ENCODE measurements at places on chromosomes 2 and 18.
A peak's percentile ranks its signal among the peaks of the same experiment; 100 is the strongest.

- DNase-seq, result no peak
Measured at GRCh38 chr18:59358414-59358711, 702 bp downstream of the LMAN1 start.

DNA sequence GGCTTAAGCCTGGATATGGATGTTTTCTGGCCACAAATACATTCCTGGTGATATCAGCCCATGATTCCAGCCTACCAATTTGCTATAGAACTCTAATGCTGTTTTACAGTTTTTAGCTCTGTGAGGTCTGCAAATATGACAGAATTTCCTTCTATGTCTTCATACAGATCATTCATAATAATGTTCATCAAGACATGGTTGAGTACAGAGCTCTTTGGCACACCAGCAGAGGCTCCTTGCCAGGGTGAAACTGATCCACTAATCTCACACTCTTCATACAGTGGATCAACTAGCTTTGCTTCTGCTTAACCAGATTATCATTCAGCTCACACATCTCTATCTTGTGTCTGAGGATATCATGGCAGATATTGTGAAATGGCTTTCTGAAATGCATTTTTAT is 672.1 kb downstream of the STK39 start:
- no peak for DNase-seq

DNA sequence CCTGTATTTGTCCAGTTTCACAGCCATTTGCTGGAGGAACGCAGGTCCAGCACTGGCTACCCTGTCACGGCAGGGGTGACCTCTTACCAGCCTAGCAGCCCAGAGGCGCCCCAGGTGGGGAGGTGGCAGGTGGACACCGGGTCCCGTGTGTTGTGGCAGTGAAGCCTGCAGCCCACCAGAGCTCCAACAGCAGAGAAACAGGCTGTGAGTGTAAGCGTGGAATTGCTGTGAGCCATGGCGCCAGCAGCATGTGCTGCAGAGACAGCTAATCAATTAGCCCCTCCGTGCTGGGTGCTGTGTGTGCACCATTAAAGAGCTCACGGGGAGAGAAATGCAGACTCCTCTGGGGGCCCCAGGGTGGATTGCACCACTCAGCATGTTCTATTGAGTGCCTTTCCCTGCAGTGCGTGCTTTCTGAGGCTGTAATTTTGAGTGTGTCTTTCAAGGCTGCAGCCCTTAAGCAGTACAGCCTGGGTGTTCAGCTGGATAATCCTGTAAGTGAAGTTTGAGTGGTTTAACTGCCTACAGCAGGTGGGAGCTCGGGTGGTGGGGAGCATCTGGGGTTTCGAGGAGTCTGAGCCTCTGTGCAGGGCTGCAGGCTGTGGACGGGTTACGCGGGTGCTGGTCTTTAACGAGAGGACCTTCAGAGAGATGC is 15.9 kb downstream of the RTP5 start:
- peak; percentile 23 for DNase-seq

DNA sequence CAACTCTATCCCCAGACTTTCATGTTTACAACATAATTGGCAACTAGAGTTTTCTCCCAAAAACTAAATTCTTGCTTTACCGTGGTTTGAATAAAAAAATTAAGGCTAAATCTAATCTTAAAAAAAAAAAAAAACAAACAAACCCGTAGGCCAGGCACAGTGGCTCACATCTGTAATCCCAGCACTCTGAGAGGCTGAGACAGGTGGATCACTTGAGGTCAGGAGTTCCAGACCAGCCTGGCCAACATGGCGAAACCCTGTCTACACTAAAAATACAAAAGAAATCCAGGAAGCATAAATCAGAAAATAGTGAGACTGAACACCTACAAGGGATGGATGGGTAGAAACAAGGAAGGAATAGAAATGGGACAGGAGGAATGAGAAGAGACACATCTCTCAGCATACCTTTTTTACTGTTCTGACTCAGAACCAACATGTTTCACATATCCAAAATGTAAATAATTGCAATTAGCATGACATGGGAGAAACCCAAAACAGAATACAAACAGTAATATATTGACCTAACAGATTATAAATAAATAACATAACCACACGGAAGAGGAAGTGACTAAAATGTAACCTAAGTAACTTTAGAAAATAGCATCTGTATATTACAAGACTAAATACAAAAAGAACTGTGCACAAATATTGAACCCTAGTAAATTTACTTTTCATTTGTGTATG is 17.5 kb downstream of the MGAT4A start:
- DNase-seq, result no peak

DNA sequence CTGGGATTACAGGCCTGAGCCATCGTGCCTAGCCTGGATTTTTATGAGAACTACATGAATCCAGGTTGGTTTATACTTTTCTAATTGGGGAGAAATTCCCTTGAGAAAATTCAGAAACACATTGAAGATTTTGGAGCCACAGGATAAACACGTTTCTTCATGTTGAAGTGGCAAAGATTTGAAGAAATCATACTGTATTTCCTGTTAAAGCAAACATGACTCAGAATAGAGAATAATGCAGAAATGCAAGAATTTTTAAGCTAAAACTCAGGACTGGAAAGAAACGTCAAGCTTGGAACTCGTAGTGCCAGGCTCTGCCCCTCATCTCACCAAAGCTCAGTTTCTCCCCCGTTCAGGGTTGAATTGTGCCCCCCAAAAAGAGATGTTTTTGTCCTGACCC is 32.1 kb upstream of the TAF1B start:
- DNase-seq, result no peak

GRCh38 chr2:158731386-158731785 is 63.7 kb upstream of the DAPL1 start:
- DNase-seq, result no peak

DNA sequence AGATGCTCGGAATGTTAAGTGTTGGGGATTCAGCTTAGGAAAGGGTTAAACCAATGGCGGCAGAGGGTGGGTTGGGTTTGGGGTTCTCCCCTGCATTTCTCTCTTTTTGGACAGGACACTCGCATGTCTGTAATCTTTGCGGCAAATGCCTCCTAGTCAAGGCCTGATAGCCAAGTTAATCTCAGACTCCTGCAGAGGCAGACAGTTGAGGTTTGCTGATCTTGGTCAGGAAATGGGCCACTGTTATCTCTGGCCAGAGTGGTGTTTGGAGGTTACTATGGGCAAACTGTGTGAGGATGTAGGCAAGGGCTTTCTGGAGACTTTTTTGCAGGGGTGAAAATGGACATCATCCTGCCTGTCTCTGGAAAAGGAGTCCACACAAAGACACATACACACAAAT is 188.8 kb downstream of the SETBP1 start:
- no peak for DNase-seq

DNA sequence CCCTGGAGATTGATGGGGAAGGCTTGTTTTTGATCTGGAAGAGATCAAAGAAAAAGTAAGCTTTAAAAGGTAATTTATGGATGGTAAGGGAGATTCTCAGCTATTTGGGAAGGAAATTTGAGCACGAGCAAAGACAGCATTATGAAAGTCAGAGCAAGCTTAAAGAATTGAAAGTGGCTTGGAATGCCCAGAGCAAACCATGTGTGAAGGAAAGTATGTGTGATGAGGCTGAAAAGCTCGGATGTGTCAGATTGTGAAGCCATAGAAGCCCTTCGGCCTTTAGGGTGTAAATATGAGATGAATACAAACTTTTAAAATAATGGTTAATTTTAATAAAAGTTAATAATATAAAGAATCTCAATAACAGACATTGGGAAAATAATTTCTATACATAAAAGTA is 377.4 kb upstream of the DSEL start:
- DNase-seq, result no peak

- no peak for DNase-seq
Measured at GRCh38 chr18:80233899-80234298, 13.4 kb downstream of the PARD6G start.

DNA sequence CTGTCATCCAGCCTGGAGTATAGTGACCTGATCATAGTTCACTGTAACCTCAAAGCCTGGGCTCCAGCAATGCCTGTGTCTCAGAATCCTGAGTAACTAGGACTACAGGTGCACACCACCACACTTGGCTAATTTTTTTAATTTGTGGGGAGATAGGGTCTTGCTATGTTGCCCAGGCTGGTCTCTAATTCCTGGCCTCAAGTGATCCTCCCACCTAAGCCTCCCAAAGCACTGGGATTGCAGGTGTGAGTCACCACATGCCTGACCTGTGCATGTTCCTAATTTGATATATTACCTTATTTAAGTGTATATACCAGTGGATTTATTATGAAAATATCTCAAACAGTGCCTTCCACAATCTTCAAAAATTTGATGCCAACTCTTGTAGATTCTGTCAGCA is 123.6 kb upstream of the XIRP2 start:
- no peak for DNase-seq

DNA sequence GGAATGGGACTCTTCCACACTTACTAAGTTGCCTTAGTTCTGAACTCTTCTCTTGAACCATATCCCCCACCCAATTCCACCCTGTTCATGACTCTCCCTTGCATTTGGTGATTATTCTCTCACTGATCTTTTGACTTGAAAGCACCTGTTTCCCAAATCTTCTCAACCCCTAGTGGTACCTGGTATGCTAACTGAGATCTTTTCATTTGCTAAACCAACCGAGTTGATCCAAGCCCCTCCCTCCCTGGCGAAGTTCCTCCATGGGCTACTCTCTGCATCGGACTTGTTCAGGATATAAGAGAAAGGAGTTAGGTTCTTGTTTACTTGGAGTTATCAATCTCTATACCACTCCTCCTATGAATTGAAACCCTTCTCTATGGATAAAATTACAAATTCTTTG is 593.5 kb downstream of the BCL11A start:
- DNase-seq, result no peak

DNA sequence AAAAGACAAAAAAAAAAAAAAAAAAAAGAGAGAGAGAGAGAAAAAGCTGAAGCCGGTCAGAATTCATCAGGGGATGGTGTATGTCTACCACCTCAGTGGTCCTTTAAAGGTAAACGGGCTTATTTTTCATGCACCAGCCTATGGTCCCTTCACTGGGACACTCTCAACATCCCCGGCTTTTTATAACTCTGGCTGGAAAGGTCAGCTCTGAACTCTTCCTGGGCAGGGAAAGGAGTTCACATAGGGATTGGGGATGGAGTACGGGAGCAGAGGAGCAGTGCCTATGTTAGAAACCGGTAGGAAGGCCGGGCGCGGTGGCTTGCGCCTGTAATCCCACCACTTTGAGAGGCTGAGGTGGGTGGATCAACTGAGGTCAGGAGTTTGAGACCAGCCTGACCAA is 10.3 kb upstream of the MALT1 start:
- DNase-seq, result no peak

- DNase-seq, result no peak
Measured at GRCh38 chr2:154694881-154695280, 3.6 kb upstream of the KCNJ3 start.

- DNase-seq, result no peak
Measured at GRCh38 chr2:195388028-195388427, 269.0 kb upstream of the SLC39A10 start.

- DNase-seq, result no peak
Measured at GRCh38 chr2:65503746-65504145, 71.3 kb upstream of the SPRED2 start.

DNA sequence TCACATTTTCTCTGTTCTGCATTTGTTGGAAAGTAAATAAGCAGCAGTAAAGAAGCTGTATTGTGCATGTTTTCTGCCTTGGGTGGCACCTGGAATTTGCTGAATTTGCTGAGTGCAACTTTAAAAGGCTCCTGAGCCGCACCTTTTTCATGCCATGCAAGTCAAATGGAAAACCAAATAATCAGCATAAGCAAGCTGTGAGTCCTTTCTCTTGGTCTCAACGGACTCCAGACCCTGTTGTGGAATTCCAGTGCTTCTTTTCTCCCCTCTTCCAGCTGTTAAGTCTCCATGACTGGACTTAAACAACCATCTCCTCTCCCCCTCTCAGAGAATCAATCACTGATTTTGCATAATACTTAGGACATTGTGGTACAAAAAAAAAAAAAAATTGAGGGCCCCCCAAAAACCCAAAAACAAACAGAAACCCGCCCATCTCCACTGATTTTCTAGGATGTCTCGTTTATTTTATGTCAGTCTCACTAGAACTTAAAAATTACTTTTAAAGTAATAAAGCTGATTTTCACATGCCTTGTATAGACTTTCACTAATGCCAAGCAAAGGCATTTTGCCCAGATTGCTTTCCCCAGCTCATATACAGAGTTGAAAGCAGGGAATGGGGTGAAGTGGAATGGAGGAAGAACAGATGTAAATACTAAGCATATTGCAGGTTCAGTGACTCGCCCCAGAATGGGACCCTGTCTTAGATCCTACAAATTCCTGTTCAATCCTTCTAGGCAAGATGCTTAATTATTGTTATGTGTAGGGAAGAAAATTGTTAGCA is 5.1 kb upstream of the CETN1 start:
- DNase-seq, result no peak

GRCh38 chr2:47720559-47720958 is 62.4 kb upstream of the MSH6 start:
- no peak for DNase-seq

GRCh38 chr2:201008296-201008829 is 44.9 kb upstream of the ORC2 start:
- DNase-seq, result no peak

DNA sequence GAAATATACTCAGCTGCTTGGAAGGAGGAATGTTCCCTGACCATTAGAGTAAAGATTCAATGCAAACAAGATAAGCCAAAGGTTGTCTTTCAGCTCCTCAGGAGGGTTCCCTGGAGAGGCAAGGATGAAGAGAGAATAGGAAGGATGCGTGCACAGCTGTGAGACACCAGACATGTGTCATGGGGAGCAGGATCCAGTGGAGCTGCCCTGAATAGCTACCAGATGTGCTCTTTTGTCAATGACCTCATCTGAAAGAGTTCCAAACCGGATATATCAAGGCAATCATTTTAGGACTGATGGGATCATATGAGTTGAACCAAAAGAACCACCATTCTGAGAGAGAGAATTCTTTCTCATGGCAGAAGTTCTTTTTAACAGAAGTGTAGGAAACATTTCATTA is 490.6 kb downstream of the IRS1 start:
- no peak for DNase-seq

DNA sequence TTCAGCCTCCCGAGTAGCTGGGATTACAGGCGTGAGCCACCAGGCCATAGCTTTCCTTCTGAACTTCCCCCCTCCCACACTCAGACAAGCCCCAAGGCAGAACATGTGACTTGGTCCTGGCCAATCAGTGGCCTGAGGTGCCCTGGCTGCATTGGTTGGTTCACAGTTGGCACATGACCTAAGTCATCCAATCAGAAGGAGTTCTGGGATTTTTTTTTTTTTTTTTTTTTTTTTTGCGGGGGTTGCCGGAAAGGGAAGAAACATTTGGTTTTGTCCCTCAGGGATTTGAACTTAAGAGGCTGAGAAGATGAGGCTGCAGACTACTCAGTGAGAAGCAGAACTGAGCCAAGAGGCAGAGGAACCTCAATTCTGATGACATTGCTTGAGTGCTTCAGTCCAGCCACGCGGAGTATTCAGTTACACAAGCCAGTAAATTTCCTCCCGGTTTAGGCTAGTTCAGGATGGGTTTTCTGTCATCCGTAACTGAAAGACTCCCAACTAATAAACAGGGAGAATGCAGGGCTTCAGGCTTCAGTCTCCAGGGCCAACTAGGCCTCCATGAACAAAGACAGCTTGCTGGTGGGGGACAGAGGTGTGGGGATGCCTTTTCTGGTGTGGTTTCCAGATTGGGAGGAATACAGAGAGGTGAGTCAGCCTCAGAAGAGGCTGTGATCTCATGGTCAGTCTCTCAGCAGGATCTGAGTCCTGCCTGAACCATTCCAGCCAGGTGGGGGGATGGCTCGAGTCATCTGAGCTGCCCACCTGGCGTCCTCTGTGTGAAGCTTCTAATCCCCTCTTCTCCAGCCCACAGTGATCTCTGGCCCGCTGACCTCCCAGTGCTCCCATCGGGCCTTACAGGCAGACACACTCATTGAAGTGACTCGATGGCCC is 9.2 kb downstream of the PTMA start:
- no peak for DNase-seq

Measured in NCI-H1092 (cell line).